ENCODE measurements at places on chromosomes 1 and 21.

GRCh38 chr21:14877581-14878228 is 187.1 kb downstream of the NRIP1 start:
- peak; percentile 61 for DNase-seq

DNA sequence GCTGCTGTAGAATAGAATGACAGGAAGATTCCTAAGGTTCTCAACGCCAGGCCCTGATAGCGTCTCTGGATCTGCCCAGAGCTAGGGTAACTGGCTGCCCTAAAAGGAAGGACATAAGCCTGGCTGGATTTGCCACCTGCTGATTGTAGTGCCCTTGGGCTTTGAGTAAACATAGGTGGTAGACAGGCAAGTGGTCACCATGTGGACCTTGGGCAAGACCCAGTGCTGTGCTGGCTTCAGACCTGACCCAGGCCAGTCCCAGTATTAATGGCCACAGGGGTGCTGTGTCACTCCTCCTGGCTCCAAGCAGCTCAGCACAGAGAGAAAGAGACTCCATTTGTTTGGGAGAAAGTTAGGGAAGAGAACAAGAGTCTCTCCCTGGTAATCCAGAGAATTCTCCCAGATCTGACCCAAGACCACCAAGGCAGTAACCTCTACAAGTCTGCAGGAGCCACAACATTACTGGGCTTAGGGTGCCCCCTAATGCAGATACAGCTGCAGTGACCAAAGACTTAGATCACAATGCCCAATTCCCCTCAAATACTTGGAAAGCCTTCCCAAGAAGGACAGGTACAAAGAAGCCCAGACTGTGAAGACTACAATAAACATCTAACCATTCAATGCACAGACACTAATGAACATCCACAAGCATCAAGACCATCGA is 44.5 kb downstream of the PHTF1 start:
- DNase-seq: no peak

DNA sequence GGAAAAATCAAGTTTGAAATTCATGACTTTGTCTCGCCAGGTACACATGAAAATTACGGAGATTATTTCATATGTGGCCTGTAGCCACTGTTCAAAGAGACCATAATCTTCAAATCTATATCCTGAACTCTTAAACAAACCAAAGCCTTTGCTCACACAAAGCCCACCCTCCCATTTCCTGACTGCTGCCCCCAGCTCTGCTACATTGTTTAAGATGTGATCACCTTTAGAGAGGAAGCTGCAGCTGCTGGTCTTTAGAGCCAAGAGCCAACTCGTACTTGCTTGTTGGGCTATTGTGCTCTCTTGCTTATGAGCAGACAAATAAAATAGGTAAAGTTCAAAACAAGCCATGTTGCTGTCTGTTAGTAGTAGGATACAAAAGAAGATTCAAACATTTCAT is 71.9 kb downstream of the DTL start:
- no peak for DNase-seq

DNA sequence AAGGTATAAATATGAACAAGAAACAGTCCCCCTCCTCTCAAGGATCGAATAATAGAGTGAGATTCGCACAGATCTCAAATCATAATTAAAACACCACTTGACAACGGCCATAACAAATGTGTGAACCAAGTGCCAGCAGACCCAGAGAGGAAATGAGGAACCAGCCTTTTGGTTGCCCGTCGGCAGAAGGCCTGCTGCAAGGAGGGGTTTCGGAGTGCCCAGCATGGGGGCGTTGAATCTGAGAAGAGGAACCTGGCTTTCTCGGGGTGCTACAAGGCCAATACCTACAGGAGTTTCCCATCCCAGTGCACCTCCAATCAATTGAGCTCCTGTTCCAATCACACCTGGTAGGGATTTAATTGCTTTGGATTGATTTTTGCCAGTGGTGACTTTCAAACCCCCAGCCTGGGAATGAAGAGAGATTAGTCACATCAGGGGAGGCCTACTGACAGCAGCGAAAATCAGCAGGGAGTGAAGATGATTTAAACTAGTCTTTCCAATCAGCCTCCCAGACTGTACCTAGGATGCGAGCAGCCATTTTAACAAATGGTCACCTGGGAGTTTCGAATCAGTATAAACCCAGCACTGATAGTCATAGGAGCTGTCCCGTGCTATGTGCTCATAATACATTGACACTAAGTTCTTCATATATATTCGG is 263.8 kb downstream of the KAZN start:
- no peak for DNase-seq

- DNase-seq: no peak
Measured at GRCh38 chr21:25836396-25836795, 101.6 kb downstream of the GABPA start.
